NCI-H1105 treated with DMSO at 0.1 percent for 48 hours (cell line): ENCODE measurements at places on chromosomes 16 and 17.

- DNase-seq = no peak
These were observed 26.4 kb upstream of the RPL38 start for GRCh38 chr17:74177018-74177450.

DNA sequence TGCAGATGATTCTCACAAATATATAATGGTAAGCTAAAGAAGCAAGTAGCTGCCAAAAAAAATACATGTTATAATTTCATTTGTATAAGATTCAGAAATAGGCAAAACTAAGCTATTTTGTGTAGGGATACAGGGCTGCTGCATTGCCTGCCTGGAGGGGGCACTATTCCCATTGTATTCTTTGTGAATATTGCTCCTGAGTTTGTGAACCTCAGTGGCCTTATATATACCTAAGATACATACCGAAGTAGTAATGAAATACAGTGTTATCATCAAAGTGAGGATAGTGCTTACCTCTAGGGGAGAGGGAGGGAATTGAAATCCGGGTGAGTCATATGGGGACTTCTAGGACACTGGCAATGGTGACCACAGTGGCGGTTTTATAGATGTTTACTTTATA, 53.5 kb downstream of the C17orf58 start:
- no peak for DNase-seq

DNA sequence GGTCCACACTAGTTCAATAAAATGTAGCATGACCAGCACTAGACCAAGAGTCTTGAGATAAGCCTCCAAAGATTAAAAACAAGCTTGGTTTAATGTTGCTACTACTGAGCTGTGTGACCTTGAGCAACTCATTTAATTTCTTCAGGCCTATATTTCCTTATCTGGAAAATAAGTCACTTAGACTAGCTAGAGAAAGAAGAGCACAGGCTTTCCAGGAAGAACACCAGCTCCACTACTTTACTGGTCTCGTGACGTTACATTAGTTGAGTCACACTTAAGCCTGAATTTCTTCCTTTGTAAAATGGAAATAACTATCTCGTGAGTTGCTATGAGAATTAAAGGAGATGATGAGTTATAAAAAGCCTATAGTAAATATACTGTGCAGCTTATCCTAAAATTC, 5.4 kb downstream of the HELZ start:
- DNase-seq = no peak

DNA sequence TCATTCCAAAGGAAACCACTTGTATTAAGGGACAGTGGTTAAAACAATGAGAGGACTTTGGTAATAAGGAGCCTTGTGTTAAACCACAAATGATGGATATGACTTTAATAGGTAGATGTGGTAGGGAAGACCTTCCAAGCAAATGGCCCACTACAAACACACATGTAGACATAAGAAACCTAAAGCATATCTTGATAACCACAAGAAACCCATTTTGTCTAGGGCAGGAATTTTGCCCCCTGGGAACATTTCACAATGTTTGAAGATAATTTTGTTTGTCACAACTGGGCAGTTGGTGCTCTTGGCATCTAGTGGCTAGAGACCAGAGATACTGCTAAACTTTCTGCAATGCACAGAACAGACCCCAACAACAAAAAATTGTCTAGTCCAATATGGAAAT, 25.8 kb downstream of the KCNJ2 start:
- no peak for DNase-seq
